ENCODE measurements at places on chromosomes 6 and 20.

GRCh38 chr6:147578883-147579282 lies 70.4 kb downstream of the SAMD5 start:
- no peak for DNase-seq

GRCh38 chr6:148981515-148981914 lies 234.7 kb downstream of the UST start:
- no peak for DNase-seq

DNA sequence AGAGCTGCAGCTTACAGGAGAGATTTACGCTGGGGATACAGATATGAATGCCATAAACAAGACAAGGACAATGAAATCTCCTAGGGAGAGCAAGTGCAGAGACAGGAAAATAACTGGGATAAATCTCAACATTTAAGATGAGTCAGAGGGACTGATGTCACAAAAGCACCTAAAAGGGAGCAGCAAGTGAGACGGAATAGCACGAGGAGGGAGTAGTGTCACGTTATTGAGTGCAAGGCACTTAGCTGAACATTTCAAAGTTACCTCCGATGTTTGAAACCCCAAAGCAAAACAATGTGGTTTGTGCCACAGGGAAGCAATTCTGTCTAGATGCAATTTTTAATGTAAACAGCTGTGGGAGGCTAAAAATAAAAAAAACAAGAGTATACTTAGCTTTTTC lies 1131.7 kb upstream of the EYS start:
- no peak for DNase-seq

- peak; percentile 79 for DNase-seq
These were observed 7.6 kb upstream of the RNF114 start for GRCh38 chr20:49928411-49929141.

DNA sequence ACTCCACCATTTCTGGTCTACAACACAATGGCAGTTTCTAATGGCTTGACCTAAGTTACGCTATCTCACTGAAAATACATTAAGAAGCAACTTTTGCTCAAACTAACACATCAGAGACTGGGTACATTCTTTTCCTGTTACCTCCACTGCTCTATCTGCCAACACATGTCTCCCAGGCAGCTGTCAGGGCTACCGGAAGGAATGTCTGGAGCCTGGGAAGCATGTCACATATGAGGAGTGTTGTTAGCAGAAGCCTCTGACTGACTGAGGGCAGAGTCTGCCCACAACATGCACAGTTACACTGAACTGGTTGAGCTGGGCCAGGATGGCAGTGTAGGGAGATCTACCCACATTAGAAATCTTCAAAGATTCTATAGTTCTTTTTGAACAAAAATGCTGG lies 264.5 kb downstream of the KIF16B start:
- peak; percentile 7 for DNase-seq

- no peak for DNase-seq
These were observed 547 bp downstream of the SAMD5 start for GRCh38 chr6:147508866-147509608.

DNA sequence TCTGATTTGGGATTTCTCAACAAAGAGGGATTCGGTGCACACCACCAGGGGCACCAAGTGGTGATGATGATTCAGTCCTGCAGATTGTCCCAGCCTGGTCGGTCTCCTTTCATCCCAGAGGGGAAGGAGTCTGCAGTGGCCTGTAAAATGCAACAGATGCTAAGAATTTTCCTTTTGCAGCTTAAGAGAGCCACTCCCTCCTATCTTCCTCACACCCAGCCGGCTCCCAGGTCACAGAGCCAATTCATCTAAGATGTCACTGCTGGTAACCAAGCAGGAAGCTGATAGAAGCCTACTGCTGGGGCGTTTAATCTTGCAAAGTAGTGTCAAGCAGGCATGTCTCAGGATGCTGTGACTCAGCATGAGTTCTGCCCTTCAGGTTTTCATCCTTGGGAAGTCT lies 203.8 kb upstream of the LRFN2 start:
- peak; percentile 99 for DNase-seq

DNA sequence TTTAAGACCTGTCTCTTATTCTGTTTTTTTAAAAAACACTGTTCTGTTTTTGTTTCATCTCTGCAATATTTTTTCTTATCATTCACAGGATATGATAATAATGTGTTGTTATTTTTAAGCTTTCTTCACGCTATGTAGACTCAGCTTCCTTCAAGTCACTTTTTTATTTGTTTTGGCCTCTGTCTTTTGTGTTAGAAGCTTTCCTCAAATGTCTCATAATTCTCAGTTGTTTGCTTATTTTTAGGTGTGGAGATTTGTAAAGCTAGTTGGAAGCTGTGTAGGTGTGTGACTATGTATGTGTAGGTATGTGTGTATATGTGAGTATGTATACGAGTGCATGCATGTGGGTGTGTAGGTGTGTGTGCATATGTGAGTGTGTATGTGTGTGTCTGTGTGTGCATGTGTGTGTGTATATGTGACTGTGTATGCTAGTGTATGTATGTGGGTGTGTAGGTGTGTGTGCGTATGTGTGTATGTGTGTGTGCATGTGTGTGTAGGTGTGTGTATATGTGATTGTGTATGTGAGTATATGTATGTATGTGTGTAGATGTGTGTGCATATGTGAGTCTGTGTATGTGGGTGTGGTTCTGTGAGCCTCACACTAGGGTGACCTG lies 16.3 kb upstream of the VEGFA start:
- DNase-seq: no peak

- DNase-seq: no peak
These were observed 17.2 kb downstream of the STK35 start for GRCh38 chr20:2118783-2119182.

DNA sequence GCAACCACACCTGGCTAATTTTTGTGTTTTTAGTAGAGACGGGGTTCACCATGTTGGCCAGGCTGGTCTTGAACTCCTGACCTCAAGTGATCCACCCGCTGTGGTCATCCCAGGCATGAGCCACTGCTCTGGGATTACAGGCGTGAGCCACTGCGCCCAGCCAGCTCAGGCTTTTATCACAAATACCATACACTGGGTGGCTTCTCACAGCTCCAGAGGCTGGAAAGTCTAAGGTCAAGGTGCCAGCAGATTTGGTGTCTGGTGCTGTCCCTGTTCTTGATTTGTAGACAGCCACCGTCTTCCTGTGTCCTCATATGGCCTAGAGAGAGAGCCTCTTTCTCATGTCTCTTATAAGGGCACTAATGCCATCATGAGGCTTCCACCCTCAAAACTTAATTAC lies 25.9 kb downstream of the SHLD1 start:
- DNase-seq: no peak
